ENCODE measurements at places on chromosomes 5 and 9.

GRCh38 chr5:103425686-103426454 is 136.7 kb downstream of the NUDT12 start:
- no peak for DNase-seq

- DNase-seq, result no peak
Observed at GRCh38 chr9:1292384-1292783, 242.2 kb downstream of the DMRT2 start.

DNA sequence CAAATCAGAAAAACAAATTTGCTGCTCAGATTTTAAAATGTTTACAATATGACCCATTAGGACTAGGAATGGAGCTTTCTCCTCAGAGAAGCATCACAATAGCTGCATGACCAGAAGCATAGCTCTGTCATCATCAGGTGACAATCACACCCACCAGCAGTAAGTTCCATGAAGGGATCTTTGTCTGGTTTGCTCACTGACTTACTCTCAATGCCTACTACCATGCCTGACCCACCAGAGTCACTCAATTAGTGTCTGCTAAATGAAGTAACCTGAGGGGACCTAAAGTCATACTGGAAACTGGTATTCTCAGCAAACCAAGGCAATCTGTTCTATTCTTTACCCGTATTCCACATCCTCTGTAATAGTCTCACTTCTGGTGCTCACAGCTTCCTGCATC is 7.7 kb downstream of the ERMP1 start:
- no peak for DNase-seq

- DNase-seq, result no peak
Observed at GRCh38 chr9:125810161-125810560, 63.0 kb downstream of the PBX3 start.

- no peak for DNase-seq
Observed at GRCh38 chr5:180898621-180899246, at the start of gene BTNL8. Gene BTNL8, plus strand, starts transcription at chr5:180899159. Its CDS starts 152 bp downstream, at chr5:180899311.

- peak; percentile 93 for DNase-seq
Observed at GRCh38 chr5:151151793-151152192, 5.8 kb downstream of the ANXA6 start.

- no peak for DNase-seq
Observed at GRCh38 chr9:11457825-11458790, 845.3 kb upstream of the PTPRD start.

DNA sequence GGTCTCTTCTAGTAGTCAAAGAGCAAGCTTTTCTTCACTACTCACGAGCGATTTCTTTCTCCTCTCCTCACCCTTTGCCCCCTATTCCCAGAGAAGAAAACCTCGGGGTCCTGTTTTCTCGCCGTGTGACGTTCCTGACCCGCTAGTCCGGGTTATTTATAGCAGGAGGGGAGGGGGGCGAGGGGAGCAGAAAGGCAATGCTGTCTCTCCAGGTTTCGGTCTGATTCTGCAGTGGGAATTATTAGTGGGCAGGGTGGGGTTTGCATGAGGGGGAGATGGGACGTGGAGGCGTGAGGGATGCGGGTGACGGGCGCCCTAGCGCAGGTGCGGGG is 847 bp upstream of the GABRB2 start:
- DNase-seq, result no peak

- DNase-seq, result no peak
Observed at GRCh38 chr9:113566016-113566711, 102.6 kb downstream of the RGS3 start.

GRCh38 chr9:3992924-3993323 is 306.9 kb downstream of the GLIS3 start:
- DNase-seq, result no peak

- DNase-seq, result no peak
Observed at GRCh38 chr5:59554501-59554900, 339.0 kb downstream of the PDE4D start.

Data from activated CD4-positive, alpha-beta T cell treated with anti-CD3 and anti-CD28 coated beads, Interleukin-10, Interleukin-2, amounts not matched to agents 100 ng/mL and 50 ng/mL, durations not matched to agents 16 hours and 8 hours (primary cell).